ENCODE measurements at places on chromosomes 3 and 15.

GRCh38 chr3:102017784-102018183 lies 168.5 kb downstream of the NFKBIZ start:
- DNase-seq = no peak

DNA sequence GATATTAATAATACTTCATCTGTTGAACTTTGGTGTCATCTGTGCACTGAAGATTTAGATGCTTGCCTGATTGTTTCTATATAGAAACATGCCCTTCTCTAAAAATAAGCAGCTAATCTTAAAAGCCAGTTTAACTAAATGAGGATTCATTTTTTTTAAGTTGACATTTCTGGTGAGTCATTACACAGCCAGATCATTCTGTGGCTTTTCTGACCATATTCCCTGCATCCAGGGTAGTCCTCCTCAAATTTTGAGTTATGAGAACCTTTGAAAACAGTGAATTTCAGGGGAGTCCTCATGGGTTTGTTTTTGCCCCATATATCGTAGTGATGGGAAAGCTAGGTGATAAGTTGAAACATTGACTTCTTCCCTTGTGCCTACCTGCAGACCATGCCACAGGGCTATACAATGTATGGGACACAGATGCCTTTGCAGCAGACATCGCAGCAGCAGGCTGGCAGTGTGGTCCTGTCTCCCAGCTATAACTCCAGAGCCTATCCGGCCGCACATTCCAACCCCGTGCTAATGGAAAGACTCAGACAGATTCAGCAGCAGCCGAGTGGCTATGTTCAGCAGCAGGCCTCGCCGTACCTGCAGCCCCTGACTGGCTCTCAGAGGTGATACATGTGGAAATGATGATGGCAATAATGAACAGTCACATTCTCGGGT lies 26.5 kb upstream of the P2RY12 start:
- no peak for DNase-seq

GRCh38 chr3:19688767-19689166 lies 245.2 kb downstream of the EFHB start:
- no peak for DNase-seq

GRCh38 chr3:159875116-159875515 lies 113.5 kb upstream of the IL12A start:
- no peak for DNase-seq

- no peak for DNase-seq
Measured at GRCh38 chr3:69321301-69322157, 64.4 kb downstream of the FRMD4B start.

DNA sequence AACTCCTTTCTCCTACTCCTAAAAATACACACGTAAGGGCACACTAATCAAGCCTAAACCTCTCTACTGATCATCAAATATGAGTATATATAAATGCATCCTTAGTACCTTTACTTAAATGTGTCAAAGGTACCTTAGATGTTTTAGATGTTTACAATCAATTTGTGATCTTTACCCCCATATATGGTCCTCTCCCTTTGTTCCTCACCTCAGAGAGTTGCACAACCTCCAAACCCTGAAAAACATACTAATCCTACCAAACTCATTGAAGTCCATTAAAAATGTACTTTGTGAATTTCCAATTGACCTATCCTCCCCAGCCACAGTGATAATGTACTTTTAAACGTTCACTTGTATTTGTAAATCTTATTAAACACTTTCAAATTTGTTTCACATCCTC lies 249.1 kb downstream of the STAG1 start:
- no peak for DNase-seq

GRCh38 chr3:65952842-65953241 lies 85.9 kb downstream of the MAGI1 start:
- DNase-seq = no peak

GRCh38 chr3:29697989-29698388 lies 417.1 kb downstream of the RBMS3 start:
- no peak for DNase-seq

DNA sequence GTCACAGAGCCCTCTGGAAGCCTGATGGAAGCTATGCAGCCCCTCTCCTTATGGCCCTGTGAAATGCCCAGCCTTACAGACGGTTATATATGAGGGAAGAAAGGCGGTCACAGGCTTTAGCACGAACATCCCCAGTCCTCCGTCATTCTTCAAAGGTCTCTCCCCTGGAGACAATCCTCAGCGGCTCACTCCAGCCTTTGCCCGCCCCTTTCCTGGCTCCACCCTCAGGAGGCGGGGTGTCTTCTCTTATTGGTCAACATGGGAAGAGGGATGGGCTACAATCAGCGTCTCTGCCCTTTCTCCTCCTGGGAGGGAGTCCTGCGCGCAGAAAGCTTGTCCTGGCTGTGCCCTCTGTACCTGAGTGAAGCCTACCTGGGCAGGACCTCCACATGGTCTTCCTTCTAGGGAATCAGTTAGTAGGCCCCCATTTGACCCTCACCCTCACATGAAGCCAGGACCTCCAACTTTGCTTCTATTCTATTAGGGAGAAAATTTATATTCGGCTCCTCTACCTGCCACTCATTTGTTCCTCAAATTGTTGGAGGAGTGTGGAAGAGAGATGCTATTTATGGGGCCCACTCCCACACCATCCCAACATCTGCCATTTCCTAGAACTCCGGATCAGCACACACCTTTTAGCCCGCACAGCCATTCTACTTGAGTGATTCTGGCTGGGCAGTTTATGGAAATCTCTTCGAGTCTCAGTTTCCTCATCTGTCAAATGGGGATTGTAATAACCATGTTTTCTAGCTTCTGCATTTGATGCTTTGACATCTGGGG lies 112.9 kb upstream of the SLC6A11 start:
- DNase-seq = peak; percentile 80

- DNase-seq = no peak
Measured at GRCh38 chr3:58101499-58102389, 93.5 kb downstream of the FLNB start.

GRCh38 chr3:74066456-74066855 lies 441.7 kb upstream of the PDZRN3 start:
- DNase-seq = peak; percentile 52

DNA sequence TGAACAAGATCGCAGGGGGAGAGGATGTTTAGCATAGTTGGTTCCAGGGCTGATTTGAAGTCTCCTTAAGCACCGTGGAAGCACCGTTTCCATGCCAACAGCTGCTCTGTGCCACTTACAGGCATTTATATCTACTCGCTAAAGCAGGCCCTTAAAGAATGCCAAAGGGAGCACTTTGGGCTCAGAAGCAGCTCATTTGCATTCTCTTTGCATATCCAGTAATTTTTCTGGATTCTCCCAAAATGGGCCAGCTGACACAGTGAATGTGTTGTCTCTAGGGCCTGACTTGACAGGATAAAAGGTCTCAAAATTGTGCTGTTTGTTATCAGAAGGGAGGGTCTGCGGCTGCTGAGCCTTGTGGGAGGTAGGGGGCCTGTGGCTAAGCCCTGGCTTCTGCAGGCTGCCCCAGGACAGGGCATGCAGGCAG lies 138.6 kb downstream of the FBLN2 start:
- DNase-seq = no peak

GRCh38 chr3:188244395-188244861 lies 90.5 kb downstream of the LPP start:
- DNase-seq = no peak

DNA sequence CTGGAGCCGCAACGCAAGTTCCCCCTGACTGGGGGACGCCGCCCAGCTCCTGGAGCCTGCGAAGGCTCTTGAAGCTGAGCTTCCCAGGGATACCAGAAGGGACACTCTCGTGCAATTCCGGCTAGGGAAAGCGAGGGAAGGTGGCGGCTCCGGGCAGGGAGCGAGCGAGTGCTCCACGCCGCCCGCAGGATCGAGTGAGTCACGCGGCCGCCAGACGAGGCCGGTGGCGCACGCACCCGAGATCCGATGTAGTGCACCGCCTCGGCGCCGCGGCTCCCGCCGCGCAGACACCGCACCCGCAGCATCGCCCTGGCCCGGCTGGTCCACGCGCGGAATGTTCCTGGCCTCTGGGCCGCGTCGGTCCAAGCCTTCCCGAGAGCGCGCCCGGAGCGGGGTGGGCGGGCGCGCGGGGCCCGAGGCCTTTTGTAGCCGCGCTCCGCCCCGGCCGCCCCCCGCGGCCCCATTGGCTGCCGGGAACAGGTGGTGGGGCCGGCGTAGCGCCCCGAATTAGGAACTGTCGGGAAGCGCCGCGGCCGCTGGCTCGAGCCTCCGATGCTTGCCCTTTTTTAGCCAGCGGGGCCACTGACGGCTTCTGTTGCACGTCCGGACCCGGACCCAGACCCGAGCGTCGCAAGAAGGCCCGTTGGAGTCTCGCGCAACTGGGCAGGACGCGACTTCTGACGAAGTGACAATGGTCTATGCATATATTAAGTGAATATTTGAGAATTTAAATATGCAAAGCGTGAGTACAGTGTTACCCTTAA lies at the start of gene GATM:
Gene GATM (minus strand): TSS at position 396 of the 764 bp plus-strand sequence. CDS start 91 bp downstream, at position 305.
- peak; percentile 94 for DNase-seq

GRCh38 chr3:481680-482079 lies 285.1 kb downstream of the CHL1 start:
- DNase-seq = no peak

DNA sequence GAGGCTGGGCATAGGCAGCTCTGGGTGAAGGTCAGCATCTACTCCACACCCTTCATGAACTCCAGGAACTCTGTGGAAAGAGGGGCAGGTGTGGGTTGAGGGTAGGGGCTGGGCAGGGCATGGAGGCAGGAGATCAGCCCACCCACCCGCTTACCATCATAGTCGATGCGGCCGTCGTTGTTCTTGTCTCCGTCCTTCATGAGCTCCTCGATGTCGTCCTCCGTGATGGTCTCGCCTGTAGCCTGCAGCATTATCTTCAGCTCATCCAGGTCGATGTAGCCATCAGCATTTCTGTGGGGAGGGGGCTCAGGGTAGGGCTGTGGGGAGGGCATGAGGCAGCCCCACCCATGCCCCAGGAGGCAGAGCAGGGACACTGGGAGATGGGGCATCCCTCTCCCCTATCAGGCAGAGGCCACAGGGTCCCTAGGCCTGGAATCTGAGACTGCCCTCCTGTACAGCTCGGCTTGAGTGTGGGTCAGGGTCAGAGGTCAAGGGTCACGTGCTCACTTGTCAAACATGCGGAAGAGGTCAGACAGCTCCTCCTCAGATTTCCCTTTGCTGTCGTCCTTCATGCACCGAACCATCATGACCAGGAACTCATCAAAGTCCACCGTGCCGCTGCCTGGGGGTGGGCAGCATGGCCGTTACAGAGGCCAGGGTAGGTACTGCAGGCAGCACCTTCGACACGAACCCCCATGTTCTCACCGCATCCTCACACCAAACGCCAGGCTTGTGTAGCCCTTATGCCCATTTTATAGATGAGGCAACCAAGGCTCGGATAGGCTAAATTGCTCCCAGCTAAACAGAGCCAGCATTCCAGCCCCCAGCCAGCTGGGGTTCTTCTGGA lies 2.4 kb downstream of the TNNC1 start:
- no peak for DNase-seq

DNA sequence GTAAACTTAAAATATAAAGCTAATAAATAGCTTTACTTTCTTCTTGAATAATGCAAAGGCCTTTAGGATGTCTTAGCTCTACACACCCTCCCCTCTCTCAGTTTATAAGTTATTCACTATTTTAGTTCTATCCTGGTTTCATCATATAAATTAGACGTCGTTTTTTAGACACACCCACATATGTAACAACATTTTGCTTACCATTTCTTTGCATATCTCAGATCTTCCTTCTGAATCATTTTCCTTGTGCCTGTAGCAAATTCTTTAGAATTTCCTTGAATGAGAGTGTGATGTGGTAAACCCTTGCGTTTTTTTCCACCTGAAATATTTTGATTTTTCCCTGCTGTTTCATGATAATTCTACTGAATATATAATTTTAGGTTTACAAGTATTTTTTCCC lies 2.5 kb upstream of the DAZL start:
- no peak for DNase-seq

GRCh38 chr3:194178669-194179068 lies 42.7 kb downstream of the HES1 start:
- DNase-seq = no peak

DNA sequence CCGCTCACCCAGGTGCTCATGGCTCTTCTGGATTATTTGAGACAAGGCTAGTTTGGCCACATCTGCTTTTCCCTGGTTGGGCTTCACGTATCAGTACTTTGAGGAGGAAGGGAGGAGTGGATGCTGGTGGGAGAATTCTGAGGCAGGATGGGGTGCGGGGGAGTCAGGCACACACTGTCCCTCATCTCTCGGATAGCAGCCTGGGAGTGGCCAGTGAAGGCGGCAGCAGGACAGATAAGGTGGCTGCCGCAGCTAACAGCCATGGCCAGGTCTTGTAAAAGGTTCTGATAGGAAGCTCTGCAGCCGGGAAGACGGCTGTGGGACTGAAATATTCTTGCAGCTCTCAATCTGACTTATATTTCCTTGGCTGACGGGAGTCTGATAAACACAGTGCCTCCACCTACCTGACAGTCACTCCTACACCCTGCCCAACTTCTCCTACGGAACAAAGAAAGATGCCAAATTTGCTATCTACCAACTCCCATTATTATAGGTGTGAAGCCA lies 87.3 kb downstream of the MESD start:
- no peak for DNase-seq

- no peak for DNase-seq
Measured at GRCh38 chr3:16477056-16477455, 36.4 kb downstream of the RFTN1 start.

DNA sequence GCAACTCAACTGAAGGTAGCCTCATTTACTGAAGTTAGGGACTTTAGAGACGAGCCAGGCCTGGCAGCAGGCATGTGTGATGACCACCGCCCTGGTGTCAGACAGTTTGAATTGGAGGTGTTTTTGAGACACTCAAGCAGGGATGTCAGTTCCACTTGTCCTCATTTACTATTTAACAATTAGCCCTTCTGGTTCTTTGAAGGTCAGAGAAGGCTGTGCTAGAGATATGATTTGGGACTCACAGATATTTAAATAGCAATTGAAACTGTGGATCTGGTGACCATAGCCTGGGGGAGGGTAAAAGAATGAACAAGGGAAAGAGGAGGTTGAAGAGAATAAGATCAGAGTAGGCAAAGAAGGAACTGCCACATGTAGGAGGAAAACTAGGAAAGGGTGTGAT lies 74.6 kb downstream of the REC114 start:
- DNase-seq = no peak

- DNase-seq = no peak
Measured at GRCh38 chr3:89038869-89039268, 68.6 kb upstream of the EPHA3 start.

- DNase-seq = peak; percentile 73
Measured at GRCh38 chr15:62658498-62658897, 384.0 kb upstream of the TPM1 start.

GRCh38 chr15:48765022-48765421 lies 45.8 kb downstream of the CEP152 start:
- DNase-seq = no peak

DNA sequence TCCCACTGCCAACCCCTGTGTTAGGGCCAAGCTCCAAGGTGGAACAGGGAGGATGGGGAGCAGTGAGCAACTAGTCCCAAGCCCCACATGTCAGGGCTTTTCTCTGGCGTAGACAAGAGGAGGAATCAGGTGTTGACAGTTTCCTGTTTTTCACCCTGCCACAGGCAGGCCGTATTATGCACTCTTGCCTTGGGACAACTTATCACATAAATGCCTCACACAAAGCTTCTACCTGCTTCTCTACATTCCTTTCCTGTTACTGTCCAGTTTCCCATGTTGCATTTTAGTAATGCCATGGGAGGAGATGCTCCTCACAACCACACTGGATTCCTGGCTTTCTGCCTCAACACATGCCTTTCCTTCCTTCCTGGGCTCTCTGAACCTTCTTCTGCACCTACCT lies 381.2 kb upstream of the ATP11B start:
- peak; percentile 85 for DNase-seq

- DNase-seq = peak; percentile 18
Measured at GRCh38 chr15:83570756-83571155, 83.2 kb upstream of the ADAMTSL3 start.

Data from islet precursor cell (in vitro differentiated cells).